ENCODE measurements at places on chromosomes 3 and 15. TPM values are rescaled to one million over a fixed set of nuclear protein-coding genes. Genes with fewer than 3 reads are reported as not detected.

GRCh38 chr3:14797731-14798130 is 21.0 kb upstream of the FGD5 start:
- no peak overlapping the region for H3K4me3 ChIP-seq
- DNase-seq: no peak
- H3K4me1 ChIP-seq: no peaks in the 10 kb centered on the region
- H3K27me3 ChIP-seq: peaks cover 54% of the 10 kb centered on the region
- no peaks in the 10 kb centered on the region for H3K36me3 ChIP-seq

- H3K27ac ChIP-seq: no peak overlapping the region
- H3K36me3 ChIP-seq: peaks cover 28% of the 10 kb centered on the region
- H3K4me3 ChIP-seq: no peak overlapping the region
- H3K4me1 ChIP-seq: no peaks in the 10 kb centered on the region
- DNase-seq: no peak
Observed at GRCh38 chr3:12906141-12906915, 65.0 kb upstream of the RPL32 start.

DNA sequence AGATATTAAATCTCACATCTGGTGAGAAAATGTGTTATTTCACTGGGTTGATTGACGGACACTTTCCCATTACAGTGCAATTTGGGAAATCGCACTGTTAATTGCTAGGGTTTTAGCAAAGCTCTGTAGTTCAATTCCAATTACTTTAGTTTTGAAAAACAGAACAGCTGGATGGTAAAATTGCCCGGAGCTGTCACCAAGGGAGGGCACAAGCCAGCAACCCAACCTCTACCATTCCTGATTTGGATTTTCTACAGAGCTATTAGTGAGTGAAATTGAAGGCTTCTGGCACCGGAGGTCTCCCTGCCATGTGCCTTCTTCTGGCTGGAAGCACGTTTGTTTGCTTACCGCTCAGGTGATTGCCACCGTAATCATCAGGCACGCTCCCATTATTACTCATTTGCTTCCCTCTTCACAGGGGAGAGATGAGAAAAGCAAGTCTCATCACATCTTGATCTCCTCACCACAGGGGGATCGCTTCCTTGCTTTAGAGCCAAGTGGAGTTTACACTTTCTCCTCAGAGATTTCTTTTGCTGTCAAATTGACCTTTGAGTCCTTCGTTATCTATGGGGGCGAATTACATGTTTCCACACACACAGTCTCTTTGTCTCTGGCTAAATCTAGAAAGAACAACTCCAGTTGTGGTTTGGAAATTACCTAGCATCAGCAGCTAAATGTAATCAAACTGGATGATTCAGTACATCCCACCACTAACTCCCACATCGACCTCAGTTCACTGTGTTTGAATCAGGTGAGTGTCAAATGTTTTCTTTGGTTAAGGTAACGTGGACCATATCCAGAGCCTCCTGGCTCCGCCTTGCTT is 421.7 kb upstream of the GOLIM4 start:
- H3K27ac ChIP-seq: no peak overlapping the region
- no peaks in the 10 kb centered on the region for H3K36me3 ChIP-seq
- no peaks in the 10 kb centered on the region for H3K4me1 ChIP-seq

The VIPR1 gene
- total RNA-seq: 0.54 TPM

- H3K27ac ChIP-seq: peak overlapping the region; percentile 75
- peaks cover 19% of the 10 kb centered on the region for H3K4me1 ChIP-seq
- H3K36me3 ChIP-seq: peaks cover 28% of the 10 kb centered on the region
- no peaks in the 10 kb centered on the region for H3K27me3 ChIP-seq
- no peak overlapping the region for H3K4me3 ChIP-seq
Observed at GRCh38 chr3:124859025-124859424, 28.1 kb downstream of the ITGB5 start.

GRCh38 chr3:114178770-114179368 is at the start of gene DRD3:
Gene DRD3, minus strand, starts transcription at chr3:114179052. Its CDS starts 7,060 bp downstream, at chr3:114171992.
- no peaks in the 10 kb centered on the region for H3K36me3 ChIP-seq
- no peak within 1 kb of the TSS for H3K27ac ChIP-seq
- H3K27me3 ChIP-seq: peaks cover 80% of the 10 kb centered on the region

The BCL2A1 gene
- not detected for total RNA-seq

- peaks cover 16% of the 10 kb centered on the region for H3K4me1 ChIP-seq
- peak overlapping the region; percentile 86 for H3K4me3 ChIP-seq
- H3K27me3 ChIP-seq: no peaks in the 10 kb centered on the region
- peaks cover 32% of the 10 kb centered on the region for H3K36me3 ChIP-seq
Observed at GRCh38 chr3:69052472-69052898, 352 bp upstream of the TMF1 start.

The GPR156 gene
- total RNA-seq: 1.0 TPM

- H3K27me3 ChIP-seq: no peaks in the 10 kb centered on the region
- H3K4me3 ChIP-seq: no peak overlapping the region
- peaks cover 3% of the 10 kb centered on the region for H3K4me1 ChIP-seq
- DNase-seq: peak; percentile 31
Observed at GRCh38 chr3:42755681-42756578, 17.1 kb downstream of the CCDC13 start.

DNA sequence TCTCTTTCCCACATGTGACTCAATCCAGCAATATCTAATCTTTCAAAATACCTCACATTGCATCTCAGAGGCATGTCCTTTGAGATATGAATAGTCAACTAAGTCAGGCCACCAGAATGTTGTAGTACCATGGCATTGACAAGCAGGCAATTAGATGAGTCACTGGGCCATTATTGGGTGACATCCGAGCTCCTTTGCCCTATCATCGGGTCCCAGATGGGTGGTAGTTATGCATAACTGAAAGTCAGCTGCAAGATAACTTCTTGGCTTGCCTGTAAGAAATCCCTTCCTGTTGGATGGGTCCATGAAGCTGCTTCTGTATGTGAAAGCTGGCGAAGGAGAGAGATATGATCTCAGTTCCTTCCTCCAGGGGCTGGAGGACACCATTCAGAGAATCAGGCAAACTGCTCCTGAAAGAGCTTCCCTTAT is 32.8 kb downstream of the ARRDC4 start:
- H3K27ac ChIP-seq: no peak overlapping the region
- H3K27me3 ChIP-seq: no peaks in the 10 kb centered on the region
- H3K4me1 ChIP-seq: peaks cover 16% of the 10 kb centered on the region
- no peak for DNase-seq
- no peak overlapping the region for H3K4me3 ChIP-seq

The PRR23E gene
- total RNA-seq: not detected

DNA sequence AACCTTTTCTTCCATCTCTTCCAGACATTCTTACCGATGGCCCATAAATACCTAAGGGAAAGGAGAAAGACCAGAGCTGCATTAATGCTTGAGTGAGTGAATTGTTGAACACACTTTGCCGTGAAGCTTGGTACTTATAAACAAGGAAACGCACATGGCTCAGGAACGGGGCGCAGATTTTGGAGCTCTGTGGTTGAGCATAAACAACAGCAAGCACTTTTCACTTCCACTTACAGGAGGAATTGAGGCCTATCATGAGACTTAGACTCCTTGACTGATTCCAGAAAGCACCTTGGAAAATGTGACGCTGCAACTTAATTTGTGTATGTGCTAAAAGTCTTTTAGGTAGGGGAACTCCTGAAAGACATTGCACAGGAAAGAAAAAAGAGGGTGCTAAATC is 197.5 kb upstream of the FEZF2 start:
- H3K27ac ChIP-seq: no peak overlapping the region
- H3K27me3 ChIP-seq: no peaks in the 10 kb centered on the region
- H3K4me3 ChIP-seq: no peak overlapping the region
- H3K36me3 ChIP-seq: no peaks in the 10 kb centered on the region

GRCh38 chr3:129747992-129748391 is 141.5 kb upstream of the PLXND1 start:
- H3K4me3 ChIP-seq: no peak overlapping the region
- no peak overlapping the region for H3K27ac ChIP-seq
- peaks cover 5% of the 10 kb centered on the region for H3K4me1 ChIP-seq
- peaks cover 6% of the 10 kb centered on the region for H3K36me3 ChIP-seq
- H3K27me3 ChIP-seq: no peaks in the 10 kb centered on the region

The DPPA2 gene
- total RNA-seq: not detected

DNA sequence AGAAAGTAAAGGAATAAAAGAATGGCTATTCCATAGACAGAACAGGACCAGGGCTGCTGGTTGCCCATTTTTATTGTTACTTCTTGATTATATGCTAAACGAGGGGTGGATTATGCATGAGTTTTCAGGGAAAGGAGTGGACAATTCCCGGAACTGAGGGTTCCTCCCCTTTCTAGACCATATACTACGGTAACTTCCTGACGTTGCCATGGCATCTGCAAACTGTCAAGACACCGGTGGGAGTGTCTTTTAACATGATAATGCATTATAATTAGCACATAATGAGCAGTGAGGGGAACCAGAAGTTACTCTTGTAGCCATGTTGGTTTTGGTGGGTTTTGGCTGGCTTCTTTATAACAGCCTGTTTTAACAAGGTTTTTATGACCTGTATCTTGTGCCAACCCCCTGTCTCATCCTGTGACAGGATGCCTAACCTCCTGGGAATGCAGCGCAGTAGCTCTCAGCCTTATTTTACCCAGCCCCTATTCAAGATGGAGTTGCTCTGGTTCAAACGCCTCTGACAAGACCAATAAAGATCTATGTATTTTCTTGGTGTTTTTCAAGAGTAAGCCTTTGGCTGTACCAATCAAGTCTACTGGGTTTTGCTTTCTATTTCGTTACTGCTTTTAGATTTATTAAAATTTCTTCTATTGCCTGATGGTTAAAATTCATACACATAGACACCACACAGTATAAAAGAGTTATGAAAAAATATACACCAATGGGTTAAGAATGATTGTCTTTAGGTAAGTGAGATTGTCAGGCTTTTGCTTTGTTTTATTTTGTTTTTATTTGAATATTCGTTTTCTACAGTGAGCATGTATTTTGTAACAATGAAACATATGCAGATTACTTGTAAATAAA is 37.4 kb upstream of the CTDSPL start:
- H3K4me1 ChIP-seq: no peaks in the 10 kb centered on the region
- DNase-seq: no peak
- no peak overlapping the region for H3K4me3 ChIP-seq

The C3orf70 gene
- not detected for total RNA-seq

DNA sequence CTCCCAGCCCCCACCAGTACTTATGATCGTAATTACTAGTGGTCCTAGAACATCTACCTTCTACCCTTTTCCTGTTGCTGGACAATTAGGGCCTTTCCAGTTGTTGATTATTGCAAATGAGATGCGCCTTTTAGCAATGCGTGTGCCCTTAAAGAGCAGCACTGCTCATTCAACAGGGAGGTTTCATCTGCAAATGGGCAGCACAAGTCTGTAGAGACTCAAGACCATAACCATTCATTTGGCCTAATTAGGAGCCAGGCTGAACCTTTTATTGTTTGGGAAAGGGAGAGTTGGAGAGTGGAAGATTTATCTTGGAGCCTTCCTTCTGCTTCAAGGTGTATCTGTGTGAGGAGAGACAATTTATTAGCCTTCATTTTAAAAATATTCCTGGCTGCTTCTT is 42.3 kb downstream of the BOC start:
- no peak overlapping the region for H3K4me3 ChIP-seq
- H3K36me3 ChIP-seq: no peaks in the 10 kb centered on the region
- H3K27ac ChIP-seq: no peak overlapping the region
- no peaks in the 10 kb centered on the region for H3K4me1 ChIP-seq
- H3K27me3 ChIP-seq: no peaks in the 10 kb centered on the region
- no peak for DNase-seq

GRCh38 chr15:58212909-58213526 is 74.8 kb downstream of the AQP9 start:
- H3K4me1 ChIP-seq: peaks cover 33% of the 10 kb centered on the region
- H3K27ac ChIP-seq: no peak overlapping the region
- H3K36me3 ChIP-seq: no peaks in the 10 kb centered on the region

- H3K36me3 ChIP-seq: peaks cover 4% of the 10 kb centered on the region
- peak overlapping the region; percentile 83 for H3K27ac ChIP-seq
- DNase-seq: peak; percentile 70
Observed at GRCh38 chr15:41934843-41935242, 37.5 kb downstream of the EHD4 start.

DNA sequence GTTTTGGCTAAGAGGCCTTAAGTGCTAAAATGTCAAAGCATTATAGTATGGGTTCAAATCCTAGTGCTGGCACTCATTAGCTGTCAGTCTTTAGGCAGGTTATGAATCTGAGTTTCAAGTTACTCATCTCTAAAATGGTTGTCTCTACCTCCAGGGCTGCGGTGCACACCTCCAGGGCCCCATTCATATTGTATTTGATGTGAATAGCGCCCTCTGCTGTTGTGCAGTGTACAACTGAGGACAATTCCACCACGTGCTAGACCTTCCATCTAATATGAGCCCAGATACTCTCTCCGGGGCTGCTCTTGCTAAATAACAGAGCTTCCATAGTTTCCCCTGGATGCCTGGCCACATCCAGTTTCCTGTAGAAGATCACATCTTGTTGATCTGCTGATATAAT is 54.3 kb downstream of the OXNAD1 start:
- no peak overlapping the region for H3K4me3 ChIP-seq
- H3K36me3 ChIP-seq: no peaks in the 10 kb centered on the region
- DNase-seq: peak; percentile 55
- H3K4me1 ChIP-seq: no peaks in the 10 kb centered on the region
- H3K27ac ChIP-seq: no peak overlapping the region
- H3K27me3 ChIP-seq: no peaks in the 10 kb centered on the region

GRCh38 chr3:18080198-18080689 is 337.8 kb upstream of the TBC1D5 start:
- H3K27ac ChIP-seq: peak overlapping the region; percentile 6
- DNase-seq: peak; percentile 39
- H3K27me3 ChIP-seq: no peaks in the 10 kb centered on the region
- no peak overlapping the region for H3K4me3 ChIP-seq

- no peaks in the 10 kb centered on the region for H3K36me3 ChIP-seq
- no peak overlapping the region for H3K4me3 ChIP-seq
- no peak for DNase-seq
- no peaks in the 10 kb centered on the region for H3K27me3 ChIP-seq
- H3K27ac ChIP-seq: no peak overlapping the region
Observed at GRCh38 chr15:39041979-39042495, 477.4 kb upstream of the RASGRP1 start.
